ENCODE measurements at places on chromosomes 3 and 15. TPM values are rescaled to one million over a fixed set of nuclear protein-coding genes. Genes with fewer than 3 reads are reported as not detected.

The INSYN1 gene
- total RNA-seq, result not detected

The C3orf18 gene
- 35.2 TPM for total RNA-seq

GRCh38 chr15:26773917-26774316 lies 1.1 kb upstream of the GABRB3 start:
- no peaks in the 10 kb centered on the region for H3K36me3 ChIP-seq
- no peak overlapping the region for H3K4me3 ChIP-seq
- no peak overlapping the region for H3K27ac ChIP-seq
- H3K27me3 ChIP-seq, result peaks cover 16% of the 10 kb centered on the region

DNA sequence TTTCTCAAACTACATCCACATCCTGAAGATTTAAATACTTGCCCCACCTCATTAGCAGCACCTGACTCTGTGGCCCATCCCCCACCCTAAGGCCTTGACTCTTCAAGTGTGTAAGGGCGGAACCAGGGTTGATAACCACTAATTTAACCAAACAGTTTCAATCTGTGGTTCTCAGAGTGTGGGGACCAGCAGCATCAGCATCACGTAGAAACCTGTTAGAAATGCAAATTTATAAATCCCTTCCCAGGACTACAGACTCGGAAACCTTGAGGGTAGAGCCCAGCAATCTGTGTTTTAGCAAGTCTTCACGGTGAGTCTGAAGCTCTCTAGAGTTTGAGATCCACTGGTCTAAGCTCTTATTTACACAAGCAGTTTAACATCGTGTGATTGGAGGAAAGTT lies 12.4 kb downstream of the GNB4 start:
- DNase-seq, result no peak
- H3K27me3 ChIP-seq, result peaks cover 2% of the 10 kb centered on the region
- no peaks in the 10 kb centered on the region for H3K36me3 ChIP-seq
- H3K4me1 ChIP-seq, result peaks cover 4% of the 10 kb centered on the region

- no peak overlapping the region for H3K4me3 ChIP-seq
- H3K4me1 ChIP-seq, result no peaks in the 10 kb centered on the region
- DNase-seq, result no peak
- no peaks in the 10 kb centered on the region for H3K27me3 ChIP-seq
- H3K36me3 ChIP-seq, result no peaks in the 10 kb centered on the region
Observed at GRCh38 chr3:63414607-63415006, 136.5 kb downstream of the SYNPR start.

GRCh38 chr3:42500909-42501308 lies 1.5 kb upstream of the VIPR1 start:
- no peak for DNase-seq
- H3K4me1 ChIP-seq, result peaks cover 12% of the 10 kb centered on the region
- H3K4me3 ChIP-seq, result peak overlapping the region; percentile 28
- H3K36me3 ChIP-seq, result no peaks in the 10 kb centered on the region

DNA sequence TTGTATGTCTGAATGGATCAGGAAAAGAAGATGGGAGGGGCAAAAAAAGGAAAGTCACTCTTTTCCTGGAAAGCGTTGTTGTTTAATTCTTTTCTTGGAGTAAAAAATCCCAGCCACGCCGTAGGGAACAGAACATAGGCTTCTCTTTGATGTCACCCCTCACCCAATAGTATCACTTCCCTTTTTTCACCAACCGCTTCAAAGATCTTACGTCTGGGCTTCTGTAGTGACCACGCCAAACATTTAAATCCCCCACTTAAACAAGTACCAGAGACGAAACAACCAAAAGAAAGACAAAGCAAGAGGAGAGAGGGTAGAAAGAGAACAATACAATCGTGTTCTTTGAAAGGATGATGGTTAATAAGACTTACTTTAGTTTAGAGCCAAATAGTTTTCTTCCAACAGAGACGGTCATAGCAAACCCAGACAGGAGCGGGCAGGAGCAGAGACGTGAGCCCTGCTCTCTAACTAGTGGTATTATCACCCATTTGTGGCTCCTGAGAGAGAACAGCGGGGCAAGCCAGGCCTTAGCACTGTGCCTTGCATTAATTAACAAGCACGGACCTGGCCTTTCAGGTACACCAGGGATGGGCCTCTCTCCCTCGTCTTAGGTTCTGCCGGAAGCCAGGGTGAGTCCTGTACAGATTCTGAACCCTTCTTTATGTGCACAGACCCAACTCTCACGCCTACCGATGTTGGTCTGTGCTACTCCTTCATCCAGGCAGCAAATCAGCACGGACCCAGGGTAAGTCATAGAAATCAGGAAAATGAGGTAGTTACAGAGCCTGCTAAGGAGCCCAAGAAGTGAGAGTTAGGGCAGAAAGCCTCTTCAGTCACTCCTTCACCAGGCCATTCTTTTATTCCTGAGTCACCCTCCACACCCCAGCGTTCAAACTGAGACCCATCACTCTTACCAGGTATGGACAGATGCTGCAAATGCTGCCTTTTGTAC lies 28.2 kb upstream of the BCL6 start:
- no peak for DNase-seq
- H3K27me3 ChIP-seq, result no peaks in the 10 kb centered on the region
- peaks cover 15% of the 10 kb centered on the region for H3K36me3 ChIP-seq
- peaks cover 50% of the 10 kb centered on the region for H3K4me1 ChIP-seq
- no peak overlapping the region for H3K4me3 ChIP-seq

DNA sequence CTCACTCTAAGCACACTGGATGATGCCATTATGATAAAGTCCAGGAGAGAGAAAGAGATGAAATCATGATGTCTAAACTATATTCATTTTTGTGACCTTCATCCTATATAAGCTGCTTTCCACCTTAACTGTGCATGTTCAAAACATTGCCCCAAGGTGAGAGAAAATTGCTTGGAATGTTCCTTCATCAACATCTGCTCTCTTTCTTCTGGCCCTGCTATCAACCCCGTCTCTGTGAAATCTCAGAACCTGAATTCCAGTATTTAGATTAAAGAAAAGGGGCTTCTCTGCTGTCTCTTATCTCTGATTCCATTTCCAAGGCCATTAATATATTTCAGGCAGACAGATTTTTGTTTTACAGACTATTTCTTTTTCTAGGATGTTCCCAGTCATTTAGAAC lies 47.3 kb upstream of the PHLDB2 start:
- H3K27ac ChIP-seq, result no peak overlapping the region
- no peak for DNase-seq
- no peak overlapping the region for H3K4me3 ChIP-seq
- no peaks in the 10 kb centered on the region for H3K27me3 ChIP-seq
- H3K36me3 ChIP-seq, result no peaks in the 10 kb centered on the region
- H3K4me1 ChIP-seq, result no peaks in the 10 kb centered on the region

DNA sequence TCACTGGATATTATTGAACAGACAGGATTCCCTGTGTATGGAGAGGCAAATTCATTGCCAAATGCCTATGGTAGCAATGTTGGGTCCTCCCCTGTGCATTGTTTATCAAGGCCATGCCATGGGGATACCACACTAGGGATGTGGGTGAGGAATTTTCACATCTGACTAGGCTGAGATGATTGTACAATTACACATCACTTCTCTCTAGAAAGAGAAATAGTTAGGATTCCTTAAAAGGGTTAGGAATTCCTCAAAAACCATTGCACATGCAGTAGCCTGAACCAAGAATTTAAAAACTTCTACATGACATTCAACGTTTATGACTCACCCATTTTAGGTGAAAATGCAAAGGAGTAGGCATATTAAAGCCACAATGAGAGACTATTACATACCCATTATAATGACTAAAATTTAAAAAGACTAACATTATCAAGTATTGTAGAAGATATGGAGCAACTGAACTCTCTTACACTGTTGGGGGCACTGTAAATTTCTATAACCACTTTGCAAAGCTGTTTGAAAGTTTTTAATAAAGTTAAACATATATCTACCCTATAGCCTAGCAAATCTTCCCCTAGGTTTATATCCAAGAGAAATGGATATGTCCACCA lies 175.9 kb downstream of the THRB start:
- H3K27me3 ChIP-seq, result no peaks in the 10 kb centered on the region
- no peak overlapping the region for H3K27ac ChIP-seq
- no peak overlapping the region for H3K4me3 ChIP-seq
- no peaks in the 10 kb centered on the region for H3K36me3 ChIP-seq

- no peak for DNase-seq
- H3K4me1 ChIP-seq, result peaks cover 17% of the 10 kb centered on the region
- no peak overlapping the region for H3K4me3 ChIP-seq
Observed at GRCh38 chr3:120072867-120073525, 21.3 kb downstream of the GSK3B start.

DNA sequence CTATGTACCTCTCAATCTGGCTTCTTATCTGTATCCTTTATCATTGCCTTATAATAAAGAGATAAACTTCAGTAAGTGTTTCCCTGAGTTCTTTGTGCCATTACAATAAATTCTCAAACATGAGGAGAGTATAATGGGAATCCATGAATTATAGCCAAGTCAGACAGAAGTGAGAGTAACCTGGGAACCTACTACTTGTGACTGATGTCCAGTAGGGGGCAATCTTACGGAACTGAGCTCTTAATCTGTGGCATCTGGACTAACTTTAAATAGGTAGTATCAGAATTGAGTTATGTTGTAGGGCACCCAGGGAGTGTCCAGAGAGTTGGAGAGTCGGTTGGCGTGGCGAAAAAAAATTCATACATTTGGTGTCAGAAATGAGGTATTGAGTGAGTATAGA lies 542.6 kb downstream of the ZBBX start:
- no peak overlapping the region for H3K27ac ChIP-seq
- no peaks in the 10 kb centered on the region for H3K27me3 ChIP-seq
- no peak overlapping the region for H3K4me3 ChIP-seq
- no peaks in the 10 kb centered on the region for H3K36me3 ChIP-seq
- H3K4me1 ChIP-seq, result no peaks in the 10 kb centered on the region
- no peak for DNase-seq

DNA sequence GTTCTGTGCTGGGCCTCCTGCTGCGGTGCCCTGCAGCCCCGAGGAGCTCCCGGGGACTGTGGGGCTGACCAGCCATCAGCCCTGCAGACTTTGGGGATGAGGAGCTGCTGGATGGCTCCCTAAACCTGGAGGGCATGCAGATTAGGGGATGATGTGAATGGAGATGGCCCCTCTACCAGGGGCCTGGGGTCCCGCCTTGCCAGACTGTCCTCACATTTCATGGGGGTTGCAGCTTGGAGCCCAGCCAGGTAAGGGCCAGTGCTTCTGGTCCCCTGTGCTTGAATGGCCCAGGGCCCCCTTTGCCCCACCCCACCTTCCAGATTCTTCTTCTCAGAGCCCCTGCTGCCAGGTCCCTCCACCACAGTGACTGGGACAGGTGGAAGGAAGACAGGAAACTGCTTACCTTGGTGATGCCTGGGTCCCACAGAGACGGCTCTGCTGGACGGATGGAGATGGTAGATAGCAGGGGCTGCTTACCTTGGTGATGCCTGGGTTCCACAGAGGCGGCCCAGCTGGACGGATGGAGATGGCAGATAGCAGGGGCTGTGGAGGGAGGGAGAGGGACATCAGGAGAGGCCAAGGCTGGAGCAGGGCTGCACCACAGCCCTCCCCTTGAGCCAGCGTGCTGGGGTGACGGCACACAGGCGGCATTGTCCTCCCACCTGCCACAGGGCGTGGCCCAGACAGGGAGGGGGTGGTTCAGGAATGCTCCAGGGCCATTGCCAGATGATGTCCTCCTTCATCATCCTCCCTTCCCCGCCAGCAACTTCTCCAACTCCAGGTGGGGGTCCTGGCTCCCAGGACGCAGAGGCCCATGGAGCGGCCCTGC lies at the start of gene SPTBN5:
Gene SPTBN5 (minus strand): TSS at position 632 of the 829 bp plus-strand sequence. CDS start 556 bp downstream, at position 76.
- peaks cover 16% of the 10 kb centered on the region for H3K4me1 ChIP-seq
- no peaks in the 10 kb centered on the region for H3K36me3 ChIP-seq
- H3K27me3 ChIP-seq, result no peaks in the 10 kb centered on the region
- DNase-seq, result no peak

DNA sequence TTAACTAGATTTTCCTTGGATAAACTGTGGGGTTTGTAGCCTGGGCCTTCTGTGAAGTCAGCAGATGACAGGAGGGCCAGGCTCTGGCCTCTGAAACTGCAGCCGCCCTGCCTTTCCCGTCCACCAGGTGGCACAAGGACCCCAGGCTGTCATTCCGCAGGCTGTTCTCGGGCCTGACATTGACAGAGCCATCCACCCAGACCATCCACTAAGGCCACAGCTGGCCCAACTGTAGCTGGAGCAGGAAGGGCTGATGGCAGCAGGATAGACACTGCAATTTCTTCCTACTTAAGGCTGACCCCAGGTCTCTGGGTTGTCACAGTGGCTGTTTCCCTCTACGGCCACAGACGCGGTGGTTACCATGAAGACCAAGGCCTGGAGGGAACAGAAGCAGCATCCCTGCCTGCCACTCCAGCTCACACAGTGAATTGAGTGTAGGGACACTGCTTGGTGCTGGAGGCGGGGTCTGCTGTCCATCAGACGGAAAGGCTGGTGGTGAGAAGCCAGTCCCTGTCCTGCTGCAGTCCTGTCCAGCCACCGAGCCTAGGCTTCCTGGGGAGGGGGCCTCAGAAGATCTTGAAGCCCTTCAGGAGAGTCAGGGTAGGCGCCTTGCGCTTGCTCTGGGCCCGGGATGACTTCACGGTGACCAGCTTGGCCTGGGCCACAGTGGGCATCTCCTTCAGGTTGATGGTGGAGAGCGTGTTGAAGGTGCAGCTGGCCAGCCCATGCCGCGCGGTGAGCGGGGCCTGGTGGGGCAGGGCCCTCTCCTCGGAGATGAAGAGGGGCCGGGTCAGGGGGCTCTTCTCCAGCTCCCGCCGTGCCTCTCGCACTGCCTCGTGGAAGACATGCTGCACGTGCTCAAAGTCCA lies 9.4 kb downstream of the SLC51B start:
- DNase-seq, result peak; percentile 46
- H3K27ac ChIP-seq, result no peak overlapping the region
- peaks cover 14% of the 10 kb centered on the region for H3K4me1 ChIP-seq
- H3K36me3 ChIP-seq, result no peaks in the 10 kb centered on the region
- H3K27me3 ChIP-seq, result peaks cover 3% of the 10 kb centered on the region
- H3K4me3 ChIP-seq, result no peak overlapping the region
